ENCODE measurements at places on chromosomes 3 and 15.

DNA sequence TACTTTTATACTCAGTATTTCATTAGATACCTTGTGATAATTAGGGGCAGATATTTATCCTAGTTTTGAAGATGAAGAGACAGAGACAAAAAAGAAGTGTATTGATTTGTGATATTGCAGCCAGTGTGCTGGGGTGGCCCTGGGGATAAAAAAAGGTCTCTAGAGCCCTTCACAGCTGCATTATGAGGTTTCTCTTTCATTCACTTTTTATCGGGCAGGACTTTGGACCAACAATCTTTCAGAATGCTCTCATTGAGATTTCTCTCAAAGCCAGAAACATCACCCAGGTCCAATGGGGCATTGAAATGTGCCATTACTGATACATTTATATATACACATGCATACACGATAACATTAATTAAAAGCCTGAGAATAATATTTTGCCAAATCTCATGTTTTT, 20.5 kb upstream of the SELENOT start:
- DNase-seq = no peak

- DNase-seq = no peak
These were observed 82.6 kb upstream of the UBE2E1 start for GRCh38 chr3:23723141-23723540.

- DNase-seq = no peak
These were observed 11.7 kb downstream of the PAQR9 start for GRCh38 chr3:142951794-142952193.

DNA sequence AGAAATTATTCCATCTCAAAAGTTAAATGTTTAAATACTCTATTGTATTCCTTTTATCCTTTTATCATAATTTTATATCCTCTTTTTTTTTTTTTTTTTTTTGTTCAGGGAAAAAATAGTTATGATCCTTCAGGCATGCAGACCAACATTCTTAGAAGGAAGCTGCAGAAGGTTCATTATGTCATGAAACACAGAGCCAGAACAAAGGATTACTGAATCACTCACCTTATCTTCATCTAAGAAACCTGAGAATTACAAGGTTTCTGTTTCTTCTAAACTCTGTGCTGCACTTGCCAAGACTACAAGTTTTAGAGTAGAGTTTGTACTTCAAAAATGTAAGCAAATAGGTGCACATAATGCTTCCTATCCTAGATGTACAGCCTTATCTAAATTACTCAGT, 3.3 kb downstream of the PLCH1 start:
- no peak for DNase-seq

DNA sequence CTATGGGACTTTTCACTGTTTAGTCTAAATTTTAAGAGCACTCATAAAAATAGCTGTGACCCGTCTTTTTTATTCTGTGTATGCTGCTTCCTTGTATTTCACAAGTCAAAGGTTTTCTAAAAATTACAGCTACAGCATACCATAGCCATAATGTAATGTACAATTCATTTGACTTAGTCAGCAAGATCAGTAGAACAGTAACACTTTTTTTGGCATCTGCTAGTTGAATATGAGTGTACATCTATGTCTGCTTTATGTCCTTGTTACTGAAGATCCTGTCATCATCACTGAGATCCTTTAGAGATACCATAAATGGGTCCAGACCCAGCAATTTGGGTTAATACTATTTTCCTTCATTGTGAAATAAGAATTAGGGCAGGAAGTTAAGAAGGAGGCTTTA, 42.2 kb downstream of the CMSS1 start:
- no peak for DNase-seq

GRCh38 chr3:102715030-102715697, 280.3 kb downstream of the ZPLD1 start:
- no peak for DNase-seq

- DNase-seq = no peak
These were observed 175.5 kb downstream of the CFAP20DC start for GRCh38 chr3:58874248-58874741.

- DNase-seq = no peak
These were observed 18.5 kb downstream of the TRANK1 start for GRCh38 chr3:36926292-36926897.

DNA sequence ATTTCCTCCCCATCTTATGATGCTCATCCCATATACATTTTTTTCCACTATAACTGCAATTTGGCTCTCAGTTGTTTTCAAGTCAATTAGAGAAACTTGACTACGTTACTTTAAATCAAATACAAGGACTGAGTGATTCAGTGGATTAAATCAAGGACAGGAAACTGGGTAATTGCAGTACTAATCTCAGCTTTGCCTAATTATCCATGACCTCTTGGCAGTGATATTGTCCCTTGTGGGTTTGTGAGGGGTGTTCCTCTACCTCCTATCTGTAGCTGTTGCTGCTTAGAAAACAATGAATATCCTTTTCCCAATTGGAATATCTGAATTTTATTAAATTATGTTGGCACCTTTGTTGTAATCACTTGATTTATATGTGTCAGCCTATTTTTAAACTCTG, 79.4 kb downstream of the ZPLD1 start:
- DNase-seq = no peak

DNA sequence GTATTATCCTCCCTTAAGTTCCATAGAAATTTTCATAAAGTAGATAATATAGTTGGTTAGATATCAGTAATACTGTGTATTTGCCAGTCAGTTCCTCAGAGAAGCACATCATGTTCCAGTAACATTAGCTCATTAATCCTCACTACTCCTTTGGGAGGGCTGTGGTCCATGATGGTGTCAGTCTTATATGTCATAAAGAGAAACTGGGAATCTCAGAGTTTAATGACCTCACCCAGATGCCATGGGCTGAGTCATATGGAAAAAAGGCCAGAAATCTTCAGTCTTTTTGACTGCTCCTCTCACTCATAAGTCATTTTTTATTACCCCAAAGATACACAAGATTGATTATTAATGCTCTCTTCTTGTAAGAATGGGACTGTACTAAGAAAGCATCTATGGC, 188.6 kb downstream of the CHL1 start:
- no peak for DNase-seq

DNA sequence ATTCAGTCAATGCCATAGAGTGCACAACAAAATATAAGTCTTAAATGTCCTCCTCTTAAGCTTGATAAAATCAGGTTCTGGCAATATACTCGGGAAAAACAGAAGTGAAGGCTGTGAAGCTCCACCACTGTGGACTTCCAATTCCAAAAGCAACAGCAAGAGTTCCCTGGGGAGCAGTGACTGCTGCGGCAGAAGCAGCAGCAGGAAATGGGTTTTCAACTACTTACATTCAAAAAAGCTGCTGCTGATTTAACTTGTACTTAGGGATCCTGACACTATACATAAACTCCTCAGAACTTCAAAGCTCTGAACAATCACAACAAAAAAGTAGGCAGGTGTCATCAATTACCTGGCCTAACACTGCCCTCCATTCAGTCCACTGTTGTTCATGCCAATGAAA, 4.7 kb downstream of the CEP152 start:
- no peak for DNase-seq

DNA sequence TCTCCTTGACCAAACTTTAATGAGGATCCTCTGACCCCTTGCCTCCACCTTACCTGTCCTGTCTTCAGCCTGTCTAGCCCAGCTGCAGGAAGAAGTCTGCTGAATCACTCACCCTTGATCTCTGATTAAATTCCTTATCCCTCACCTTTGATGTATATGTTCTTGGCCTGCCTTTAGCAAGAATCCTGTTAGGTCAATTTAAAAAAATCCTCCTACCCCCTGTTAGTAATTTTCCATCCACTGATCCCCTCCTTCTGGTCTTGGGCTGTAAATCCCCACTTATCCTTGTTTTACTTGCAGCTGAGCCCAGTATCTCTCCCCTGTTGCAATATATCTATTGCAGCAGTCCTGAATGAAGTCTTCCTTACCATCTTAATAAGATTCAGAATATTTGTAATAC, 39.0 kb downstream of the MYH15 start:
- no peak for DNase-seq

DNA sequence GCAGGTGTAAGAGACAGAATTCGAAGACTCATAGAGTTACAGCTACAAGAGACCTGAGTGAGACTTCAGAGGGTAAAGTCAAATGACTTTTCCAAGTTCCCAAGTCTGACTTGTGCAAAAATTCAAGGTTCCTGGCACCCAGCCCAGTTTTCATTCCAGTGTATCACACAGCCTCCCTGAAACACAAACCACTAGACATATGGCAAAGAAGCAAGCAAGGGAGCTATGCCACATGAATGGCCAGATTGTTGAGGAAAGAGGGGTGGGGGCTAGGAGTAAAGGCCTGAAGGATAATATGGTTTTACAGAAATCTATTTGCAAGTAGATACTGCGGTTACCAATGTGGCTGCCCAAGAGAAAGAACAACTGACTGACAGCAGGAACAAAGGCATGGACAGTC, 301.2 kb downstream of the MECOM start:
- DNase-seq = no peak

DNA sequence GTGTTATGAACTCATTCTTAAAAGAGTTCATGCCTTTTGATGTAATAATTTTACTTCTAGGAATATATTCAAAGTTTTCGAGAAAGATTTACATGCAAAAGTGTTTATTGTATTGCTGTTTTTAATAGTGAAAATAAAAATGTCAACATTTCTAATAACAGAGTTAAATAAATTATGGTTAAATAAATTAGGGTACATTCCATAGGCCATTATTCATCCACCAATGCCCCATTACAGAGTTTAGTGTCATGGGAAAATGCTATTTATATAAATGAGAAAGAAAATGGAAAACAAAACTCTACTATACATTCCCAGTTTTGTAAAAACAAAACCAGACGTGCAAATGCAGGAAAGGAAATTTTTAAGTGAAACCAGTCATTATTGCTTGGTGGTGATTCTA, 538.1 kb upstream of the TBL1XR1 start:
- no peak for DNase-seq

GRCh38 chr3:184338511-184338945, 1.1 kb downstream of the FAM131A start:
- DNase-seq = no peak

GRCh38 chr15:69951256-69951897, 146.3 kb downstream of the TLE3 start:
- DNase-seq = no peak

- no peak for DNase-seq
These were observed 50.7 kb downstream of the CDC25A start for GRCh38 chr3:48137425-48137999.

- DNase-seq = no peak
These were observed 6.5 kb upstream of the PHLDB2 start for GRCh38 chr3:111852540-111852939.

GRCh38 chr15:40436892-40437751, 3.6 kb upstream of the BAHD1 start:
- DNase-seq = no peak

DNA sequence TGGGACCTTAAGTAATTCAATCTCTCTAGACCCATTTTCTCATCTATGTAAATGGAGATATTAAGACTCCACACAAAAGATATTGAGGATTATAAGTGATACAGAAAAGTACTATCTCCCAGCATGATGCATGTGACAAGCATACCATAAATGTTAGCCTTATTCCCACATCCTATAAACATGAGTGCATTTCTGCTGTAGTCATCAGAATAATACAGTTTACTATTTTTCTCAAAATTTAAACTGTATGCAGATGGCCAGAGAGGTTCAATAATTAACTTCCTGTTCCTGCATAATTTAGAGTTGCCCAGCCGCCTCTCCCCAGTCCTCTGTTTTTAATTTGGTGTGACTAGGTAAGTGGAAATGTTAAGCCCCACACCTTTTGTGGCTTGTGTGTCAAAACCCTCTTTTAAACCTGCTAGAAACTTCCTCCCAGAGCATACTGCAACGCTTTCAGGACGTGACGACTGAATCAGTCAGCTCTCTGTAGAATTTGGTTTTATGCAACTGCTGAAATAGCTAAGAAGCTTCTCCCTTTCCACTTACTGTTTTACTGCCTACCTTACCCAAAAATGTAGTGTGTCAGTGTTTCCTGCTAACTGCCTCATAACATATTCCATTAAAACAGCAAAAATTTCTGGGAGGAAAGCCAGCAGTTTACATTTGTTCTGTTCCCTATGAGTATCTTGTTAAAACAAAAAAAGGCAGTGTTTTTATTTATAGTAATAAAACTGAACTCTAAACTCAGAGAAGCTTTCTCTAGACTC, 1037.9 kb downstream of the EPHA3 start:
- DNase-seq = no peak

GRCh38 chr3:150697646-150698045, 6.1 kb downstream of the ERICH6 start:
- DNase-seq = no peak

DNA sequence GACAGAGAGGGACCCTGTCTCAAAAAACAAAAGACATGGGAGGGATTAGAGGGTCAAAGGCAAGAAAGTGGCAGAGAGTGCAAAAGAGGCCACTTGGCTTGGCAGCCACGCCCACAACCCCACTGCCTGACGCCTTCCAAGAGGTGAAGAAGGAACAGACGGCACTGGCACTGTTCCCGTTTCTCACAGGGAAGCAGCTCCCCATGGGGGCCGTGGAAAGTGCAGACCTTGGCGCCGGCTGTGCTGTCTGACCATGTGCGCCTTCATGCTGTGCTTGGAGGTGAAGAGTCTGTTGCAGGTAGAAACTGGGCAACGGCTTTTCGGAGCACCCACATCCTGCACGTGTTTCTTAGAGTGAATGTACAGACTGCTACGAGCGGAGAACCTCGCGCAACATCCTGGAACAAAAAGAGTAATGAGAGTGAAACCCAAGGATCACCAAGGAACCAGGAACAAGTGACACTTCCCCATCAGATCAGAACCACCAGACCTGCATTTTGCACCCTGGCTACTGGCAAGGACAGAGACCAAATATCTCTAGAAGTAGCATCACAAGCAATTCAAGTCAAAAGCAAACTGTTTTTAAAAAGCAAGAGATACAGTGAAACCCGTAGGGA, 9.7 kb downstream of the ZXDC start:
- DNase-seq = no peak

DNA sequence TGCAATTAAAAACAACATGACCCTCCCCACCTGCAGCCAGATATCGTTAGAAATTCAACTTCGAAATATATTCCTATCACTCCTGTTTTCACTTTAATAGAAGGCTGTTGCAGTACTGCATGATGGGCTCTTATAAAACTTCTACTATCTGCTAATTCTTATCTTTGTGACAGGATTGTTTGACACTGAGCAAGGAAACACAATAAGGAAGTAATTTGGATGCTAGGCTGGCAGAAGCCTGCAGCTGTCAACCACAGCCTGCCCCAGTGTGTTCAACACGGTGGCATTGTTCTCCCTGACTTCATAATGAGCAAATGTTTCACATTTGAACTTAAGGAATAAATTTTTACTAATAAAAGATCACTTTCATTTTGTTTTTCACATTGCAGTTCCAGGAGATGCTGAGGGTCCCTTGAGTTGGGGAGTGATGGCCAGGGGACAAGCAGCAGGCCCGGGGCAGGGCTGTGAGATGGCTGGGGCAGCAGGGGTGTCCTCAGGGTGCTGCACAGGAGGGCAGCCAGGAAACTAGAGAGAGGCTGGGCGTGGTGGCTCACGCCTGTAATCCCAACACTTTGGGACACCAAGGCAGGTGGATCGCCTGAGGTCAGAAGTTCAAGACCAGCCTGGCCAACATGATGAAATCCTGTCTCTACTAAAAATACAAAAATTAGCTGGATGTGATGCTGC, 64.8 kb upstream of the SEC61A1 start:
- DNase-seq = no peak

GRCh38 chr15:67433495-67434099, 87.3 kb upstream of the C15orf61 start:
- peak; percentile 59 for DNase-seq
